Stimulated activated CD4-positive, alpha-beta T cell treated with anti-CD3 and anti-CD28 coated beads, Interleukin-4, amount 100 ng/mL, for 1 hour (primary cell): ENCODE measurements at places on chromosomes 6 and 20.

DNA sequence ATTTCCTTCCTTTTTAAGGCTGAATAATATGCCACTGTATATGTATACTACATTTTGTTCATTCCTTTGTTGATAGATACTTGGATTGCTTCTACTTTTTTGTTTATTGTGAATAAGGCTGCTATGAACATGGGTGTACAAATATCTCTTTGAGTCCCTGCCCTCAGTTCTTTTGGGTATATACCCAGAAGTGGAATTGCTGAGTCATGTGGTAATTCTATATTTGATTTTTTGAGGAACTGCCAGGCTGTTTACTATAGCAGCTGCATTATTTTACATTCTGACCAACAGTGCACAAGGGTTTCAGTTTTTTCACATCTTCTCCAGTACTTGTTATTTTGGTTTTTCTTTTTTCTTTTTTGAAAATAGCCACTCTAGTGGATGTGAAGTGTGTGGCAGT, 34.1 kb downstream of the CDS2 start:
- DNase-seq: no peak

DNA sequence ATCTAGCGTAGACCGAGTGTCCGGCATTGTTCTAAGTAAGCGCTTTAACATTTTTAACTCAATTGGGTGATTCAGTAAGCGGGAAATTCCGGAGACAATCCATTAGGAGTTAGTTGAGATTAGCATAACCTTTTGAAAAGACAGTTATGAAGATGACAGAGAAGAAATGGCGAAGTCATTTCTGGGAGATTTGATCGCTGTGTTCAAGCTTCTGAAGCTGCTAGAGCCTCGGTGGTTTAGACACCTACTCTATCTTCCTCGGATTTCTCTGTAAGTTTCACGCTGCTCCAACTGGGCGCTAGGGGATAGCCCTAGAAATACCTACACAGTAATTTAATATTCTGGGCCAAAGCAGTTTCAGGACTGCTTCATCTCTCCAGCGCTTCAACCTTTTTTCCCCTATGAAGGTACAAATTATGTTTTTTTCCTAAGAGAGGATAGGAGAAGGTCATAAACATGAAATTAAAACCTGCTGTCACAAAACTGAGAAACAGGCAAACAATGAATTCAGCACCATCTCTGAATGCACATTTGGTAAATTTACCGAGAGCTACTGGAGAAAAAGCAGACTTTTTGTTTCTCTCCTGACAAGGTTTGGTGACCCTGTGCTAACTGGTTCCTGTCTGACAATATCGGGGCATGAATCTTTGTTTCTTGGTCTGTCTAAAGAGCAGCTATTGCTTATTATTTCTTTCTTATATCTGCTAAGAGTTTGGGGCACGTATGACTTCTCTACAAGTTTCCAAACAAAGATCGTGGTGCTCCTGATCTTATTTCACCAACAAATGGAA, 22.4 kb downstream of the ZNF311 start:
- no peak for DNase-seq

DNA sequence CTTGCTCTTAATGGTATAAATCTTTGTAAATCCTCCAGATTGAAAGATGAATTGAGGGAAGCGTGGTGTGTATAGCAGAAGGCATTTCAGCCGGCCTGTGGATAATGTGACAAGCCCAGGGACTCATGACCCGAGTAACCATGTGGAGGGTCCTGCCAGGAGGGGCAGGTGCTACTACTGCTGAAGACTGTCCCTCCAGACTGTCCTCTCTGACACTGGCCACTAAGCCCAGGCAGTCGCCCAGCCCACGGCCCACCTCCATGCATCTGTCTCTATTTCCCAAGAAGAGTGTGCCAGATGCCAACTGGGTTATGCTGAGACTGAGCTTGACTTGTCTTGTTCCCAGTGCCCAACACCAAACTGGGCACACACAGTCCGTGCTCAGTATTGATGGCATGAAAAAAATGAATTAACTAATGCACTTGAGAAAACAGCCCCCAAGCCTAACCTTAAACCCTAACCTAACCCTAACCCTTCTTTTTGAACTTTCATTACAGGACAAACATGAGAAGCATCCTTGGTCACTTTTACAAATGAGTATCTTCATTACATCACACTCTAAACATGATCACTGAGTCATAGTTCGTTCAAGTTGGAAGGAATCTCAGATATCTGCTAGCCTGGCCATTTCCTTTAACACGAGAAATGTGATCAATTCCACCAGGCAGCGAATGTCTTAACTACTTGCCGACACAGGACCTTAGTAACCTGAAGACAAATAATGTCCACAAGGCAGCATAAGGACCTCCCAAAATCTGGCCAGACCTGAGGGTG, 182.2 kb upstream of the RREB1 start:
- DNase-seq: no peak

DNA sequence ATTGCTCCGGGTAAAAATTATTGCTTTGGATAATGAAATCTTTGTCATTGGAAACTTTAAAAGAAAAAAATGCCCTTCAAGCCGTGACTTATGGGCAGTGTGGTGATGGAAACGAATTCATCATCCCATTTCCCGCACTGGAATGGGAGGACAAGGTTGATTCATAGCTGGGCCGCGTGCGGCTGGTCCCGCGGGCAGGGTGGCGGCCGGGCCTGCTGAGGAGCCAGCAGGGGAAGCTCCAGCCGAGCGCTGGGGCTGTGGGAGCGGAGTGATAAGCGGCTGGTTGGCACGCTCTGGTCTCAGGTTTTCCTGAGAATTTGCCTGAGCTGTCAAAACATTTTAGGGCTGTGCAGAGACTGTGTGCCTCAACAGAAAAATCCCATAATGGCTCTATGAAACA, 351.7 kb downstream of the CDC5L start:
- DNase-seq: no peak

- DNase-seq: no peak
Observed at GRCh38 chr6:170237999-170238740, 52.7 kb downstream of the DLL1 start.

- no peak for DNase-seq
Observed at GRCh38 chr20:50577175-50578018, 67.2 kb downstream of the PTPN1 start.

DNA sequence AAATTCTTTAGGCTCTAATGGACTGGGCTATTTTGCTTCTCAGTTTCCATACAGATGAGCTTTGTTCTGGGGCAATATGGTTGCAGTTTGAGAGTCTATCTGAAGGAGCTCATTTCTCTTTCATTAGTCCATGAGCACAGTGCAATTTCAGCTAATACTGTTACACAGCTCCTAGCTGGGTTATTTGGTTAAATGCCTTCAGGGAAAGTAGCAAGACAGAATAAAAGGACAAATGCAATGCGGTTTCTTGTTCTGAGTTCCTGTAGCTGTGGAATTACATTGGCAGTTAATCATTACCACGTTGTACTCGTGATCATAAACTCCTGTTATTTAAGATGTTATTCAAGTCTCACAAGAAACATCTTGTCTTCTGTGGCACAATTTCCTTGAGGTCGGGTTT, 127.7 kb downstream of the BFSP1 start:
- no peak for DNase-seq

GRCh38 chr6:4777394-4777935, 1.3 kb downstream of the CDYL start:
- DNase-seq: no peak

DNA sequence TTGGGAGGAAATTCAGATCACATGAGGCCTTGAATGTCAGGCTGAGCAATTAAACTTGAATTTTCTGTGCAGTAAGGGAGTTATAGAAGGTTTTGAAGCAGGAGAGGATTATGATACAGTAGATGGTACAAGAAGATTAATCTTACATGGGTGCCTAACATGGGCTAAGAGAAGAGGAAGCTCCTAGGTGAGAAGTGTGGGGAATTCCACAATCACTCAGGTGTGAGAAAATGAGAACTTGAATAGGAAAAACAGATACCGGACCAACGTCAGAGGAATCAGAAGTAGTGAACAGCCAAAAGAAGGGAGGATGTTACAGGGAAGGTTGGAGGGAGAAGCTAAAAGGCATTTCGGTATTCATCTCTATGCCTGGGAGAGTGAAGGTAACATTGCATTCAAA, 250.7 kb upstream of the SLC35B3 start:
- no peak for DNase-seq

DNA sequence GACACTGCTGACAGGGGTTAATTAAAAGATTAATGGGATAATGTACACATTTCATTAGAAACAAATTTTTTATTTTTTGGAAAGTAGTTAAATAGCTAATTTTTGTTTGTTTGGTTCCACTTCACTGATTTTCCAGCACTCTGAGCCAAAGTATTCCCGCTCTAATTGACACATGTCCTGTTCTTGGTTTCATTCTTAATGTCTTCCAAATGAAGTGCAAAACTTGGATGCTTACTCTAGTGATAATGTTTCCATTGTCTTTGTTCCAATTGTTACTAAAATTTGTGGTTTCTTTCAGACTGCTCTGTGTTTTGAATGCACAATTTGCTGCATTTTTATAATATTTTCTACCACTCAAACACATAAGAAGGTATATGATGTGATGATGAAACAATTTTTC, 794.3 kb downstream of the PHF3 start:
- DNase-seq: no peak

- DNase-seq: no peak
Observed at GRCh38 chr6:164183556-164184123, 769.1 kb downstream of the QKI start.

DNA sequence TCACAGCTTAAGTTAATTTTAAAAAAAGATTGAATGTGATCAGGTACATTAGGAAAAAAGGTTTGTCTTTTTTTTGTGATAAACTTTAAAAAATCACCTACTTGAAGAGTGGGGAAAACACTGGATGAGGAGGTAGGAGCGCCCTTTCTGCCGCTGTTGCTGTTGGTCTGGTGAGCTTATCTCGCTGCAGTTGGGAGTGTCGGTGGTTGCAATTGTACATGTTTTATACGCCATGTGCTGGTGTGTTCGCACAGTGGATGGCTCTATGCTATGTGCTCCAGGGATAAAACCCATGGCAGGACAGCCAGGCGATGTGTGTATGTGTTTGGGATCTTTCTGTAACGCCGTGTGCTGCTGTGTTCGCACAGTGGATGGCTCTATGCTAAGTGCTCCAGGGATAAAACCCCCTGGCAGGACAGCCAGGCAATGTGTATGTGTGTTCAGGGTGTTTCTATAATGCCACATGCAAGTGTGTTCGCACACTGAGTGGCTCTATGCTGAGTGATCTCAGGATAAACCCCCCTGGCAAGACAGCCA, 1.7 kb downstream of the SLC22A3 start:
- DNase-seq: no peak

- no peak for DNase-seq
Observed at GRCh38 chr20:14889496-14890255, 552.3 kb upstream of the FLRT3 start.

GRCh38 chr6:142867988-142868812, 76.8 kb downstream of the HIVEP2 start:
- no peak for DNase-seq

- no peak for DNase-seq
Observed at GRCh38 chr20:60031107-60031506, 72.9 kb downstream of the CDH26 start.

DNA sequence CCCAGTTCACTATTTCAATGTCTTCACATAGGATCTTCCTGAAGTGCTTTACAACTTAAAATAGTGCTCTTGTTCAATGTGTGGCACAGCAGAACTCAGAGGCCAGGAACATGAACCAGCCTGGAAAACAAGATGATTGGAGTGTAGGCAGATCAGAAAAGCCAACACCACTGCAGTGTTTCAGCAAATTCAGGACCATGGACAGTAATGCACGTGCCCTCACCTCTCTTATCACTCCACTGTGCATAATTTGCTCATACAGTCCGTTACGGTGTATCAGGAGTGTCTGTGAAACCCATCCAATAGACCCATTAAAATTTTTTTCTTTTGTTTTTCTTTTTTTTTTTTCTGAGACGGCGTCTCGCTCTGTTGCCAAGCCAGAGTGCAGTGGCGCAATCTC, 27.6 kb upstream of the HACE1 start:
- DNase-seq: no peak

GRCh38 chr20:36152261-36152660, 2.3 kb upstream of the EPB41L1 start:
- no peak for DNase-seq

DNA sequence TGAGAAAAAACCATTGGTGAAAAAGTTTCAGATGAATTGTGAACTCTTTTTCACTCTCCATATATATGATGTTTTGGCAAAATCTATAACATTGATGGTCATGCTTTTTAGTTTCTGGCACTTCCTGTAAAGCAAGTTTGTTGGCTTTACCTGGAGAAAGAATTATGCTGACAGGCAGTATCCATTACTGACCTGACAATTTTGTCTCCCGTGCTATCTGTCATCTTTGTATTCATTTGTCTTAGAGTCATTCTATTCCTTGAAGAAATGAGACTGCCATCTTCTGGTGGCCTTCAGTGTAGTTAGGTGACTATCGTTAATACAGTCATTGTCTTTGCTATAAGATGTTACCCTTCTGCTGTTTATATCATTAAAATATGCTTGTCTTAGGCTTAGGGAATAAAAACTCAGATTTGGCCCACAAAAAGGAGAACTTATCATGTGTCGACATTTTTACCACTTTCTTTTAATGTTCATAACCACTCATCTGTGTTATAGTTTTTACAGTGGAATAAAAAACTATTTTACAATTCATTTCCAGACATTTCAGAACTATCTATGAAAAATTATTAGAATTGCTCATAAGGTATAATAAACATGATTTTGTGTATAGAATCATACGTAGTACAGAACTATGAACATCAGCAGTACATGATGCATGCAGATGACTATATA, 707.0 kb downstream of the EPM2A start:
- no peak for DNase-seq

DNA sequence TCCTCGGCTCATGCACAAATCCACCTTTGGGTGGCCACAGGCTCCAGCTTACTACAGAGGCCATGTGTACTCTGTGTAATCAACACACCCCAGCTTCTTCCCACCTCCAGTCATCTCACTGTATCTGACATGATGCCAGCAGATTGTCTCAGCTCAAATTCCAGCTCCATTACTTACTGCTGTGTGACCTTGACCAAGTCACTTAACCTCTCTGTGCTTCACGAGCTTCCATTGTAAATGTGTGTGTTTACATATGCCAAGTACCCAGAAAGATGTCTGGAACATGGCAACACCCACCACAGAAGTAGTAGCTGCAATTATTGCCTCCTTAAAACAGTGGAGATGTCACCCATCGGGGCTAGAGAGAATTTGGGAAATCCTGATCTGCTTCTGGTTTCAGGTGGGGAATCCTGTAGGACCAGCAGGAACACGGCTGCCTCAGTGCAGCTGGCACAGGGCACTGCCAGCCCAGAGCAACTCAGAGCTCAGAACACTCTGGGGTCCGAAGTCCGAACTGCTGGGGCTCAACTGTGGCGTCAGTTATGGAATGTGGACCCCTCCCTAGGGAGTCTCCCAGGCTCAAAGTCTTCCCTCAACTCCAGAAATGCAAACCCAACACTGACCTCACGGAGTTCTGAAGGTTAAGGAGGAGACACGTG, 21.2 kb upstream of the HLA-B start:
- DNase-seq: no peak
